CD8-positive, alpha-beta memory T cell (primary cell): ENCODE measurements at places on chromosomes 7 and 10. TPM values are rescaled to one million over a fixed set of nuclear protein-coding genes. Genes with fewer than 3 reads are reported as not detected.

SPRN gene
- total RNA-seq: not detected

SYT15 gene
- 0.69 TPM for total RNA-seq

AGMO gene
- total RNA-seq: not detected

LRRC18 gene
- total RNA-seq: not detected

ANKRD1 gene
- not detected for total RNA-seq

- H3K4me3 ChIP-seq: no peak overlapping the region
- H3K27me3 ChIP-seq: no peaks in the 10 kb centered on the region
- H3K27ac ChIP-seq: no peak overlapping the region
- H3K4me1 ChIP-seq: peaks cover 8% of the 10 kb centered on the region
- H3K36me3 ChIP-seq: no peaks in the 10 kb centered on the region
- DNase-seq: peak; percentile 69
These were observed 449.7 kb upstream of the KLF6 start for GRCh38 chr10:4234661-4235060.

DNA sequence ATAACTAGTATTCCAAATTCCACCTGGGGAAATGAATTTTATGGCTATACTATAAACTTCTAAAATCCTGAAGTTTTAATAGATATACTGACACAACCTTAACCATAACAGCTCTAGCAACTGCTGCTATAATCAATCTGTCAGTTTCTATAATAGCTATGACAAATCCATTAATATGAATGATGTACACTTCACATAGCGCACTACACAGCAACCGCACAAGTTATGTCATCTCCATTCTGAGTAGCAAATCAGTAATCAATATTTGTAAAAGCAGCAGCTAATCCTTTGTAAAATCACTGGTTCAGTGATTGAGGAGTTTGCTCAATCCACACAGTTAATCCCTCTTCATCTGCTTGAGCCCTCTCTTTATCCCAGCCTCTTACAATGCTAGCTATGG is 105.3 kb downstream of the SKAP2 start:
- H3K27ac ChIP-seq: no peak overlapping the region
- no peaks in the 10 kb centered on the region for H3K4me1 ChIP-seq
- H3K36me3 ChIP-seq: no peaks in the 10 kb centered on the region
- no peak overlapping the region for H3K4me3 ChIP-seq
- DNase-seq: no peak

- H3K4me1 ChIP-seq: peaks cover 24% of the 10 kb centered on the region
- H3K27ac ChIP-seq: no peak overlapping the region
- no peaks in the 10 kb centered on the region for H3K27me3 ChIP-seq
- DNase-seq: no peak
- no peaks in the 10 kb centered on the region for H3K36me3 ChIP-seq
- H3K4me3 ChIP-seq: no peak overlapping the region
These were observed 78.5 kb upstream of the PPIF start for GRCh38 chr10:79268742-79269141.

GRCh38 chr7:130366564-130366963 is 13.7 kb upstream of the CPA1 start:
- H3K27me3 ChIP-seq: no peaks in the 10 kb centered on the region
- peaks cover 15% of the 10 kb centered on the region for H3K4me1 ChIP-seq
- no peak overlapping the region for H3K27ac ChIP-seq
- no peak overlapping the region for H3K4me3 ChIP-seq
- H3K36me3 ChIP-seq: no peaks in the 10 kb centered on the region

GRCh38 chr10:123149162-123149567 is 1.2 kb downstream of the HMX2 start:
- H3K27me3 ChIP-seq: peaks cover 68% of the 10 kb centered on the region
- peaks cover 75% of the 10 kb centered on the region for H3K4me1 ChIP-seq
- no peaks in the 10 kb centered on the region for H3K36me3 ChIP-seq
- H3K4me3 ChIP-seq: peak overlapping the region; percentile 58
- H3K27ac ChIP-seq: no peak overlapping the region

DNA sequence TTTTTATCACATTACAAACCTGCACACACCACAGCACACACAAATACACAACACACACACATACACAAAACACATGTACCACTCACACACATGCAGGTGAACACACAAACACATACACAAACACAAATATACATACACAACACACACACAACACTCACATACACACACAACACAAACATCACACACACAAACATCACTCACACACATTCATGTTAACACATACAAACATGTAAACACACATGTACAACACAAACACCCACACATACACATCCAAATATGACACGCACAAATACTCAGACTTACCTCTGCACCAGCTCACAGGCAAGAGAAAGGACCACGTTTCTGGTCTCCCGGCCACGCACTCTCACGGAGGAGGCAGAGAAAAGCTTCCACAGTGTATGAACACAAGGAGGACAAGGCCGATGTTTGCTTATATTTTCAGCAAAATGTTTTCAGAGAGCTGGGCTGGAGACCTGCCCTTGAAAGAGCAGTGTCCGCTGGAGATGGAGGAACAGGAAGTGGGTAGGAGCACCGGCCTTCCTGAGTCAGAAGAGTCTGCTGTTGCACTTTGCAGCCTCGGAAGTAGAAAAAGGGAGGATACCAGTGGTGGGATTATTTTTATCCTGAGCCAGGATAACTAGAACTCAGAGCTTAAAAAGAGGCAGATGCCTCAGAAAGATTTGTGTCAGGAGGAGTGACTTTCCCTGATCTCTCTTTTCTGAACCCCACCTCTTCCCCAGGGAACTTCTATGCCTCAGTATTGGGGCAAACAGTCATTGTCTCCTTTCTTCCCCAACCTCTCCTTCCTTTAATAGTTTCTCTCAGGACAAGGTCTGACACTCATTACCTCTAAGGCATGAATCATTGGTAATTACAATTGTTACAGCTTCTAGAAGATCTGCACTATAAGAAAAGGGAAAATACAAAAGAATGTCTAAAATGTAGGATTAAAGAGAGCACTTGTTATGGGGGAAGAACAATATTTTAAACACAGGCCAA is at the start of gene GIMAP6:
Gene GIMAP6 (minus strand): TSS at position 520 of the 999 bp plus-strand sequence. CDS start 2,243 bp downstream, outside the sequence.
- peaks cover 33% of the 10 kb centered on the region for H3K36me3 ChIP-seq
- DNase-seq: peak; percentile 13
- H3K4me1 ChIP-seq: peaks cover 67% of the 10 kb centered on the region
- no peaks in the 10 kb centered on the region for H3K27me3 ChIP-seq

DNA sequence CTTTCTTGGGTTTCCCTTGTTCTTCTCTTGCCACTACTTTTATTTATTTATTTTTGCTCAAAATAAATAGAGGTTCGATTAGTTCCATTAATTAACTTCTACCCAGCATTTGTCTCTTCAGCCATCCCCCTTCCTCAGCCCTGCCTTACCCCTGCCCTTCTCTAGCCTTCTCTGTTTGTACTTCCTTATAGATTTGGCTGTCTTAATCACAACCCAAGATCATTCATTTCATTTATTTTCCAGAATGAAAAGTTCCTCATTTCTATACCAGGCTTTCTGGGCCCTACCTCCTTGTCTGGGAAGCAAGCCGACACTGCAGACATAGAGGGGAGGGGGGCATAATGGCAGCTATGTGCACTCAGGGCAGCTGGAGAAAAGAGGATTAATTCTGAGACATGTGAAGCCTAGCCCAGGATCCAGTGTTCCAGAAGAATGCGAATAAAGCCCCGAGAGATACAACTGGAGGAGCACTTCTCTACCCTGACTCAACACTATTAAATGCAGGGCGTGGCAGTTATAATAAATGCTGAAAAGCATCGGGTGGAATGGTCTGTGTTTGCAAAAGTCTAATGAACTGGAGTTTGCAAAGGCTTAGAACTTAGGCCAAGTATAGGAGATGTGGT is 6.4 kb upstream of the PDCD4 start:
- H3K4me3 ChIP-seq: peak overlapping the region; percentile 47
- DNase-seq: no peak
- no peaks in the 10 kb centered on the region for H3K27me3 ChIP-seq
- H3K27ac ChIP-seq: peak overlapping the region; percentile 80
- no peaks in the 10 kb centered on the region for H3K36me3 ChIP-seq

DNA sequence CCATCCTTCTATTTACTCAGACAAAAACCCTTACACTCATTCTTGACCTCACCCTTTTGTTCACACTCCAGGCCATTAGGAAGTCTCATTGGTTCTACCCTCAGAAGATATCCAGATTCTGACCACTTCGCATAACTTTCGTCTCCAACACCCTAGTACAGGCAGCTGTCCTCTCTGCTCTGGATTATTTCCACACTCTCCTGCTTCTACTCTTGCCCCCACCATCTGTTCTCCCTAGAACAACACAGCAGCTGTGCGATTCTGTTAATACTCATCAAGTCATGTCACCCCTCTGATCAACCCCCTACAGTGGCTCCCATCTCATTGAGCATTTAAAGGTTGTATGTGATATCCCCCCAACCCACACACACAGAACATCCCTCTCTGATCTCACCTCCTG is 15.5 kb upstream of the TRIL start:
- no peaks in the 10 kb centered on the region for H3K36me3 ChIP-seq
- H3K27me3 ChIP-seq: no peaks in the 10 kb centered on the region
- H3K4me1 ChIP-seq: no peaks in the 10 kb centered on the region

DNA sequence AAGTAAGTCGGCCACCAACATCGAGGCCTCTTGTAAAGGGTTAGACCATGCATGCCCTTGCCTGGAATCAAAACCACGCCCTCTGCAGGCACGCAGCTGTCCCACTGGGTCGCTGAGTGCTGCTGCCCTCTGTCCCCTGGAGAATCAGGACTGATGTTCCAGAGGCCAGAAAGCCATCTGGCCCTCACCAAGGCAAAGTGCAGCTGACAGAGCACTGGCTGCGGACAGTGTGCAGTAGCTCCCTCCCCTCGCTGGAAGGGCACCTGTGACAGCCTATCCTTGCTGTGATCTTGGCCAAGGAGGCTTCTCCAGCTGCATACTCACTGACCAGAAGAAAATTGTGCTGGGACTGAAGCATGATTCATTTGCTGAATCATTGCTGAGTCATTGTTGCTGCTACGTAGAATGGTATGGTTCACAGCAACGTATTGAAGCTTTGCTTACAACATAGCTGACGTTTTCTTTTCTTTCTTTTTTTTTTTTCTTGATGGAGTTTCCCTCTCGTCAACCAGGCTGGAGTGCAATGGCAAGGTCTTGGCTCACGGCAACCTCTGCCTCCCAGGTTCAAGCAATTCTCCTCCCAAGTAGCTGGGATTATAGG is 30.4 kb downstream of the DDC start:
- H3K27me3 ChIP-seq: no peaks in the 10 kb centered on the region
- peak overlapping the region; percentile 54 for H3K27ac ChIP-seq
- no peak overlapping the region for H3K4me3 ChIP-seq

- H3K4me1 ChIP-seq: peaks cover 17% of the 10 kb centered on the region
- DNase-seq: no peak
- no peak overlapping the region for H3K4me3 ChIP-seq
- no peak overlapping the region for H3K27ac ChIP-seq
- no peaks in the 10 kb centered on the region for H3K27me3 ChIP-seq
- H3K36me3 ChIP-seq: no peaks in the 10 kb centered on the region
These were observed 2.4 kb downstream of the PWWP2B start for GRCh38 chr10:132399117-132400035.

DNA sequence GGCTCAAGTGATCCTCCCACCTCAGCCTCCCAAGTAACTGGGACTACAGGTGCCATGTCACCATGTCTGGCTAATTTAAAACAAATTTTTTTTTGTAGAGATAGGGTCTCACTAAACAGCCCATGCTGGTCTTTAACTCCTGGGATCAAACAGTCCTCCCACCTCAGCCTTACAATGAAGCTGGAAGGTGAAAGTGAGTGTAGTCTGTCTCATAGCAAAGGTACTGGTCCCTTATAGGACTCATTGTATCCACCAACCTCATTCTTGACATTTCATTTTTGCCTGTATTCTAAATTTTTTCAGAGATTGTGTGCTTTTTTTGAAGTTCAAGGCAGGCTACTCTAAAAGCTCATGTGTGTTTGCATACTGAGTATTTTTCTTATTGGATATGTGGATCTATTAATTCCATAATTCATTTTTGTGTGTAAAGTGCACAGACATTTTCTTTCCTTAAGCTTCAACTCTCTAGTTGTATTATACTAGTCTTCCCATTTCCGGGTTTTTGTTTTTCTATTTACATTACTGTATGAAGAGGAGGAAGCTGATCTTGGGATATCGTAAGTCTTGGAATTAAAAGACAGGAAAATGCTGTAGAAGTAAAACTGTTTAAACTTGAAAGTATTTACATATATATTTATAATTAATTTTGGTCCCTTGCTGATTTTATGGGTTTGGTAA is 13.3 kb downstream of the KMT2E start:
- peaks cover 79% of the 10 kb centered on the region for H3K4me1 ChIP-seq
- H3K36me3 ChIP-seq: no peaks in the 10 kb centered on the region
- DNase-seq: no peak
- H3K27me3 ChIP-seq: no peaks in the 10 kb centered on the region
